ENCODE measurements at places on chromosomes 4 and X.

GRCh38 chr4:30722359-30723200, 2.4 kb downstream of the PCDH7 start:
- no peak for DNase-seq

DNA sequence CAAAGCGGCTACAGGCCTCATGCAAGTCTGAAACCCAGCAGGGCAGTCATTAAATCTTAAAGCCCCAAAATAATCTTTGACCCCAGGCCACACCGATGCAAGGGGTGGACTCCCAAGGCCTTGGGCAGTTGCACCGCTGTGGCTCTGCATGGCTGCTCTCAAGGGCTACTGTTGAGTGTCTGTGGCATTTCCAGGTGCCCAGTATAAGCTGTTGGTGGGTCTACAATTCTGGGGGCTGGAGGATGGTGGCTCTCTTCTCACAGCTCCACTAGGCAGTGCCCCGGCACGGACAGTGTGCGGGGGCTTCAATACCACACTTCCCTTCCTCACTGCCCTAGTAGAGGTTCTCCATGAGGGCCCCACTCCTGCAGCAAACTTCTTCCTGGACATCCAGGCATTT, 60.1 kb downstream of the NWD2 start:
- DNase-seq: no peak

DNA sequence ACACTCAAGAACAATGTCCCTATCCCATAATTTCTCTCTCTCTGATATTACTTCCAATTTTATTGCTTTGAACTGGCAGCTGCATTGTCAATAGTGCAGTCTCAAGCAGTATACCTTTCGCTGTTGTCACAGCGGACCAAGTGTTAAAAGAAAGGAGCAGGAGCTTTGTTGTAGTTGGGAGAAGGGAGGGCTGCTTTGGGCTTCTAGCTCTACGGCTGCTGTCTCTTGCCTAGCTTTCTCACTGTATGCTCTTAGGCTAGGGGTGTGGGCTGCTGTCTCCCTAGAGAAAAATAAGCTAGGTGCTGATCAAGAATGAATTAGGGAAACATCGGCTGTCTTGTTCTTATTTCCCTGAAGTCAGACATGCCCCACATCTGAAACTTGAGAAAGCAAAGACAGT, 52.5 kb downstream of the TRPC5OS start:
- DNase-seq: no peak

DNA sequence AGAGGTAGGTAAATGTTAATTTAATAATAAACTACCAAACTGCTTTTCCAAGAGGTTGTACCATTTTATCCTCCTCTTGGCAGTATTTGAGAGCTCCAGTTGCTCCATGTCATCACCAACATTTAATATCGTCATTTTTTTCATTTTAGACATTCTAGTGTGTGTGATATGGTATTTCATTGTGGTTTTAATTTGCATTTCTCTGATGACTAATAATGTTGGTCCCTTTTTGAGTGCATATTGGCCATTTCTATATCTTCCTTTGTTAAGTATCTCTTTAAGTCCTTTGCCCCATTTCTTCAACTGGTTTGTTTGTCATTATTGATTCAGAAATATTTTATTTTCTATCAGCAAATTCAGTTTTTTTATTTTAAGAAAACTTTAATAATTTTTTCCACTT, 88.8 kb downstream of the MAPK10 start:
- no peak for DNase-seq

DNA sequence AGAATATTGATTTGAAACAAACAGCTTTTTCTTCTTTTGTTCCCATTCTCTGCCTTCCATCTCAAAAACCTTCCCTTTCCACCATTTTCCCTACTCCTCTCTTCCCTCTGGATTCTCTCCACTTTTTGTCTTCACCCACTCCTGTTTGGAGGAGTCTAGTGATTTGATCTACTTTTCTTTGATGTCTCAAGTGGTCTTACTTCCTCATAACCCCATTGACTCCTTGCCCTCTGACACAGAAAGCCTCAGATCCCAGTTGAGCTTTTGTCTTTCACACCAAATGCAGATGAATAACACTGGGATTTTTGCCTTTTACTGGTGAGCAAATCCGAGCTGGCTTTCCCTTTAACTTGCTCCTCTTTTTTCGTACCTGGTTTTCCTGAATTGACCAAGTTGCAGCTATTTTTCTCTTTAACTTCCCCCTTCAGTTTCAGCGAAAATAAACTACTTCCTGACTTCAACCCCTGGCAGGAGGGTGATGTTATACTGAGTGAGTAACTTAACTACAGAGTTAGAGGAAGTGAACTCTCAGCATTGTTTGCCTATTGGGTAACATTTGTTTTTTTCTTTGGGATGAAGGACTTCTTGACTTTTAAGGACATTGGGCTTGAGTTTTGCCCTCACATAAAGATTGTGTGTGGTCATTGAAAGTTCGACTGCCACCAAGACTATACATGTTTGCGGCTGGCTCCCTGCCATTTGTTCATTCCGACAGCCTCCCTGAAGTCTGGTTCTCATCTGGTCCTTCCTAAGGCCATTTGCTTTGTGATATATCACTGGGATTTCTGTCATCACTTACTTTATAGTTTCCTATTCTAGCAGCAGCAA, 392.8 kb upstream of the NR3C2 start:
- no peak for DNase-seq

GRCh38 chrX:39144956-39145355, 343.7 kb downstream of the MID1IP1 start:
- no peak for DNase-seq
